Posterior cingulate gyrus (tissue), 11 donors: ENCODE measurements at places on chromosomes 5 and 9.
A peak's percentile ranks its signal among the peaks of the same experiment; 100 is the strongest.

- DNase-seq: no peak
Measured at GRCh38 chr9:30103647-30104394, 2280.6 kb upstream of the ACO1 start.

GRCh38 chr5:129074903-129075302, 19.6 kb upstream of the ISOC1 start:
- no peak for DNase-seq

- no peak for DNase-seq
Measured at GRCh38 chr5:31663519-31663918, 24.6 kb downstream of the PDZD2 start.

DNA sequence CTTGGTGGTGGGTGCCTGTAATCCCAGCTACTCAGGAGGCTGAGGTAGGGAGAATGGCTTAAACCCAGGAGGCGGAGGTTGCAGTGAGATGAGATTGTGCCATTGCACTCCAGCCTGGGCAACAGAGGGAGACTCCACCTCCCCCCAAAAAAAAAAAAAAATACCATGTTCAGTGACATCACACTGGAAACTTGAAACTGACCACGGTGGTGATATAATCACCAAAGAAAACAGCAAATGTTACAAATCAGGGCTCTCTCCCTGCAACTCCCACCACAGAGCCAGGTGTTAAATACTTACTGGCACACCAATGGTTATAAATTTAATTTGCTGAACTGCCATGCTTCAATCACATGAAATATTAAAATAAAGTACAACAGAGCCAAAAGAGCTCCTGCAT, 81.4 kb downstream of the ZNF608 start:
- no peak for DNase-seq

- DNase-seq: no peak
Measured at GRCh38 chr5:150175536-150175935, 9.0 kb downstream of the CDX1 start.

GRCh38 chr9:130243882-130244170, 21.7 kb upstream of the HMCN2 start:
- DNase-seq: peak; percentile 48

DNA sequence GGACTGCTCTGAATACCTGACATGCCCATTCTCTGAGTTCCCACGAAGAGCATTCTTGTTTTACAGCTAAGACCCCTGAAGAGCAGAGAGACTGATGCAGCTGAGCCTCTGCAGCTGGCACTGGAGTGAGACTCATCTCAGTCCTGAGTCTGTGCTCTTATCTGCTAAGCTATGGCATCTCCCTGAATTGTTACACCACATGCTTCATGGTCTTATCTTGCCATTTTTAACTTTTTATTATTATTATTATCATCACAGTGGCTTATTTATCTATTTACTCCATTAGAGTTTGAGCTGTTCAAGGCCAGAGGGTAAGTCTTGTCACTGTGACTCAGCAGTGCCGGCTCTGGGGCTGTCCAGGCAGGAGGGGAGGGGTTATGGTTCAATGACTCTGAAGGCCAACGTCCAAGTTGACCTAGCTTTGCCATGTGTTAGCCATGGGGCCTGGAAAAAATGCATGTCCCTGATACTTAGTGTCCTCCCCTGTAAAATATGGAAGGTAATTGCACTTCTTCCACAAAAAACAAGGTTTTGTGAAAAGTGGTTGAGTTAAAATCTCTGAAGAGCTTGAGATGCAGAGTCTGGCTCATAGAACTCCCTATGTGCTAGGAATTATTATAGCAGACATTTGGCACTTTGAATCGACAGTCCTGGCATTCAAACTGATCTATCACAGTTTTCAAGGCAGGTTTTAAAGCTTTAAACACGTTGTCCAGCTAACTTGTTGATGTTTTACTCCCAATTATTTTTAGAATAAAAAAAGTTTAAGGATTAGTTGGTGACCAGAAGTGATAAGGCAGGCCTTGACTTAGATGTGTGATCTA, 94.6 kb downstream of the ALDH1A1 start:
- DNase-seq: no peak

DNA sequence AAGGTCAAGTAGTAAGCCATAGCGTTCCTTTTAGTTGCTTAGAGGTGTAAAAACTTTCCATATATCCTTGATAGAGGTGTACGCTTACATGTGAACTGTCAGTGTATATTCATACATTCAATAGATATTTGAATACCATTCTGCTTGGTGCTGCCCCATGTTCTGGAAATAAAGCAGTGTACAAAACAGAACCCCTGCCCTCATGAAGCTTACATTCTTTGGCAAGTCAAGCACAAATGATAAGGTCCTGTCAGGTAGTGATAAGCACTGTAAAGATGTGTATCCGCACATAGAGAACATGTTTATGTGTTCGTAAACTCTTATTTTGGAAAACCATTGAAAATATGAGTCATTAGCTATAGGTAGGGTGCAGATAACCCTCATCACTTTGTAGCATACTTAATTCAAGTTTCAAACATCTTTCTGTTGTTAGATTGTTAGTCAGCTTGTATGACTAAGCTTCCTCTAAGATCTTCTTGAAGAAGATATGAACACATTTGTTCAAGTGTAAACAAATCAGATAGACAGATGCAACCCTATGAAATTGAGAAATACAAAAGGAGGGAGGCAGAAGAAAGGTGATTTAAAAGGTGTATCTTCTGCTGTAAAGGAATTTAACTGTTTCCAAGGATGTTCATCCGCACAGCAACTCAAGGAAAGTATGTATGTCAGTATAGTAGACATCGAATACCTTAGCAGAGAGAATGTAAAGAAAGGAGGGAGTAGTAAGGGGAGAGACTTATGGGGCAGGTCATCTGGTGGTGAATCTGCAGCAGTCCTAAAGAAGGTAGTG, 1.6 kb downstream of the GTF3C4 start:
- no peak for DNase-seq

- DNase-seq: peak; percentile 13
Measured at GRCh38 chr5:123371575-123372179, 51.5 kb downstream of the CEP120 start.

DNA sequence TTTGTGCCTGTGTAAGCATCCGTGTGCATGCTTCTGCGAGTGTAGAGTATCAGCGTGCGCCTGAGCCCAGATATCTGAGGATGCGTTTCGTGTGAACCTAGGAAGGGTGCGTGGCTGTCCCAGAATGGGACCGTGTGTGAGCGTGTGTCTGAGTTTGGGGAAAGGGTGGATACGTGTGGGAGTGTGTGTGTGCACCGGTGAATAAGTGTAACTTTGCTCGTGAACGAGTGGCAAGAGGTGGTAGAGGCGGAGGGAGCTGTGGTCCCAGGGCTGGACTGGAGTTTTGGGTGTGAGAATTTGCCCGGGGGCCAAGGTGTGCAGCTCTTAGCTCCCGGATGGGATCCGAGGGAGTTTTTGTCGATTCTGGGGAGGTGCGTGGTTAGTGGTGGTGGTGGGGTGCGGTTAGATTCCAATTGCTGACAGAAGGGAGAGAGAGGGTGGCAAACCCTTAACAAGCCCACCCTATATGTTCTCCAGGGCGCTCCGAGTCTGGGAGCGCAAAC, 686 bp upstream of the COL27A1 start:
- DNase-seq: no peak

DNA sequence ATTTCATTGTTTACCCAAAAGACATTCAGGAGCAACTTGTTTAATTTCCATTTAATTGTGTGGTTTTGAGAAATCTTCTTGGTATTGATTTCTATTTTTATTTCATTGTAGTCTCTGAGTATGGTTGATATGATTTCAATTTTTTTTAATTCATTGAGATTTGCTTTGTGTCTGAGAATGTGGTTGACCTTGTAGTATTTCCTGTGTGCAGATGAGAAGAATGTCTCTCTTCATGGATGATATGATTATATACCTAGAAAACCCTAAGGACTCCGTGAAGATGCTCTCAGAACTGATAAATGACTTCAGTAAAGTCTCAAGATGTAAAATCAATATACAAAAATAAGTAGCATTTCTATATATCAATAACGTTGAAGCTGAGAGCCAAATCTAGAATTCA, 202.4 kb upstream of the CDH9 start:
- no peak for DNase-seq

GRCh38 chr5:93311881-93312280, 269.1 kb downstream of the NR2F1-AS1 start:
- DNase-seq: no peak

DNA sequence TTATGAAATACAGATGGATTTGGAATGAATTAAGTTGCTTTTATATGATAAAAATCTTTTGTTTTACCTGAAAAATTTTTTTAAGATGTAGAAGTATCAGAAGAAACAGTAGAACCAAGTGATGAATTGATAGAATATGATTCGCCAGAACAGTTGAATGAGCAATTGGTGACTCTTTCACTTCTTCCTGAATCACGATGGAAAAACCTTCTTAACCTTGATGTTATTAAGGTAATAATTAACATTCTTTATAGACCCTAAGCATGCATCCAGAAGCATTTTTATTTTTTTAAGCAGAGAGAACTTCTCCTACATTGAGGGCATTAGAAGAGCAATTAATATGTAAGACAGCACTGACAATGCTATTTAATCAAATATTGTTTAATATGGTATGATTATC, 28.8 kb downstream of the WDR36 start:
- DNase-seq: no peak

DNA sequence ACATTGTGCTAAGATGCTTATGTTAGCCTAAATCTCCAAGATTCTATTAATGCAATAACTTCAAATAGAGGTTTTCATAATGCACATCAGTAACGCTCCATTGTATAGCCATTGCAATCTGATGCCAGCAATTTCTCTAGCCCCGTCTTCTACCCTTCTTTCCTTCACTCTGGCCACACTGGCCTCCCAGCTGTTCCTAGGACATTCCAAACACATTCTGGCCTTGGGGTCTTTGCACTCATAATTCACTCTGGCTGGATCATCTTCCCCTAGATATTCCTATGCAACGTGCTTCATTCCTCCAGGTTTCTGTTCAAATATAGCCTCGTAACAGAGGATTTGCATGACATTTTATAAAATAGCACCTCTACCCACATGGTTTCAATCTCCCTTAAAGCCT, 23.3 kb downstream of the FAM81B start:
- no peak for DNase-seq

GRCh38 chr5:89498699-89499098, 615.7 kb upstream of the MEF2C start:
- DNase-seq: no peak

- no peak for DNase-seq
Measured at GRCh38 chr9:94908583-94909249, 182.2 kb downstream of the AOPEP start.

- DNase-seq: peak; percentile 72
Measured at GRCh38 chr9:133691191-133691590, 47.0 kb downstream of the SARDH start.

- DNase-seq: peak; percentile 92
Measured at GRCh38 chr5:317086-317811, 4.3 kb upstream of the AHRR start.

- peak; percentile 92 for DNase-seq
Measured at GRCh38 chr9:137406876-137407589, 15.9 kb downstream of the EXD3 start.

GRCh38 chr5:11037080-11037479, 276.0 kb upstream of the DAP start:
- DNase-seq: no peak

- no peak for DNase-seq
Measured at GRCh38 chr9:27162045-27162444, 53.0 kb downstream of the TEK start.

- no peak for DNase-seq
Measured at GRCh38 chr5:150780187-150780692, 1.7 kb downstream of the SMIM3 start.

GRCh38 chr9:125696106-125696647, 10.8 kb downstream of the MAPKAP1 start:
- no peak for DNase-seq

DNA sequence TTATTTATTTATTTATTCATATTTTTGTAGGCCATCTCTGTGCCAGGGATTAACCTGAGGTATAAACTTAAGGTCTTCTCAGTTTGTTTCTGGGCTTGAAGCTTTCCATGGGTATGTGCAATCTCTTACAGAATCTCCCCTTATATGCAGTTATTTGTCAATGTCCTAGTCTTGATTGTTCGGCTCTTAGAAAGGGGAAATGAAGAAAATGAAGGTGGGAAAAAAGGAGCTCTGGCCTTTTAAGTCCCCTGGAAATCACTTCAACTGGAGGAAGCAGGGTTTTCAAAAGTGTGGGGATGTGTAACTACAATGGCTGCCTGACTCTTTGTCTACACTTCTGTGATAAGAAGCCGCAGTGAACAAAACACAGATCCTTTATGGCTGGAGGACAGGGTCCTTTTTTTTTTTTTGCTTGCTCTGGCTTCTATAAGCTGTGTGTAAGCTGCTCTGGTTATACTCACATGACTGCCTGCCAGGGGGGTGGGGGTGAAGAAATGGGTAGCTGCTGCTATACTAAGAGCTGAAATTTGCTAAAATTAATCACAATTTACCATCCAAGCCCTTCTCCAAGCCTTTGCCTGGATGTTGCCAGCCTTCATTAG, 33.7 kb downstream of the CENPP start:
- no peak for DNase-seq

GRCh38 chr5:311963-312362, 9.6 kb upstream of the AHRR start:
- DNase-seq: no peak

DNA sequence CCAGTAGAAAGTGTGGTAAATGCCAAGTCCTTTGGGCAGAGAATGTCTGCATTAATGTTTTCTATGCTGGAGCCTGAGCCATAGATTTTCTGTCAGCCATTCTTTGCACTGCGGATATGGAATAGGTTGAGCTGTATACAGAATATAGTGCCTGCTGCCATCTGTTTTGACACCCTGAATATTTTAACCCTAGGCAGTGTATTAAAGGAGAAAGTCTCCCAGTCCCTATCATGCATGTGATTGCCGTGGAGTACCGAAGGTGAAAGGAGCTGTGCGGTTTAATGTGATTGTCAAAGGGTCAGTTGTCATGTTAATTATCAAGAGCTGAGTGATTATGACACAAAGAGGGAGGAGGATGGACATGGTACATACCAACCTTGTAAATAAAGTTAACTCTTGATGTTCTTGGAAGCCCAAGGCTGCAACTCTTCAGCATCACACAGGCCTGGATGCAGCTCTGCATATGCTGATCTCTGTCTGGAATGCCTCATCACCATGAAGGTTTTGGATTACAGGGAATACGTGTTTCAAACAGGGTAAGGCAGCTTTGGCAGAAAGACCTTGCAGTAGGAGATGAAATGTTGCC, 247.1 kb upstream of the ELAVL2 start:
- DNase-seq: no peak

GRCh38 chr9:124133727-124134126, 122.2 kb downstream of the LHX2 start:
- peak; percentile 41 for DNase-seq

- DNase-seq: no peak
Measured at GRCh38 chr9:20403346-20403745, 219.0 kb downstream of the MLLT3 start.

- peak; percentile 96 for DNase-seq
Measured at GRCh38 chr5:77076961-77077828, 9.9 kb downstream of the ZBED3 start.

GRCh38 chr9:3136686-3137346, 292.9 kb upstream of the PUM3 start:
- no peak for DNase-seq

DNA sequence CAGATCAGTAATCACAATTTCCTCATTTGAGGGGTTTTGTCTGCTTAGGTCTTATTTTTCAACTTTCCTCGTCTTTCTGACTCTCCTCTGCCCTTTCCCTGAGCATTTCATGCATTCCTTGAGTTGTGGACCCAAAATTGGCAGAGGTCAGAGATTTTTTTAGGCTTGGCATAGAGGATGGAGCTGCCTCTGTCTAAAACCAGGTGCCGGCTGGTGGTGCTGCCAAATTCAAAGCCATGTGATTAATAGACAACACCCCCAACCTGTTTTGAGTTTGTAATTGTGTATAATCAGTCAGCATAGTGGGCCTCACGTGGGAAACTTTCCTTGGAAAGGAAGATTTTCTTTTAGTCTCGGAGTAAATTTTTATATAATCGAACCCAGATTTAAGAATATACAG, 39.6 kb downstream of the TJP2 start:
- DNase-seq: no peak
